ENCODE measurements at places on chromosomes 12 and 14.

DNA sequence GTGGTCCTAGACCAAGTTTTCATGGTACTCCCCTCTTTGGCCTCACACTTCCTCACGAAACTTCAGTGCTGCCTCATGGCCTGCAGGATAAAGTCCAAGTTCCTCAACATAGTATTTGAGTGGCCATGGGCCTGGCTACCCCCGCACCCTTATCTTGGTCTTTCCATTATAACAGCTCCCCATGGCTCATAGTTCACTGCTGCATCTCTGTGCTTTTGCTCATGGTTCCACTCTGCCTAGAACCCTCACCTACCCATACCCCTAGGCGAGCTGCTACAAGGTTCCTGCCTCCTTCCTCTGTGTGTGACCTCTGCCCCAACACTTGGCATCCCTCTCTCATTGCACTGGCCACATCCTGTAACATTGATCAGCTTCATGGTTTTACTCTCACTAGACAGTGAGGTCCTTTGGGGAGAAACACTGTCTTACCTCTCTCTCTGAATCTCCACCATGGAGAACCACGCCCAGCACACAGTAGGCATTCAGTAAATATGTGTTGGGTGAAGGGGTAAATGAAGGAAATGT, 158.9 kb downstream of the GPR65 start:
- no peak for DNase-seq
- peaks cover 6% of the 10 kb centered on the region for H3K27me3 ChIP-seq
- no peak overlapping the region for H3K27ac ChIP-seq
- no peaks in the 10 kb centered on the region for H3K36me3 ChIP-seq
- peaks cover 19% of the 10 kb centered on the region for H3K4me1 ChIP-seq
- no peak overlapping the region for H3K4me3 ChIP-seq

DNA sequence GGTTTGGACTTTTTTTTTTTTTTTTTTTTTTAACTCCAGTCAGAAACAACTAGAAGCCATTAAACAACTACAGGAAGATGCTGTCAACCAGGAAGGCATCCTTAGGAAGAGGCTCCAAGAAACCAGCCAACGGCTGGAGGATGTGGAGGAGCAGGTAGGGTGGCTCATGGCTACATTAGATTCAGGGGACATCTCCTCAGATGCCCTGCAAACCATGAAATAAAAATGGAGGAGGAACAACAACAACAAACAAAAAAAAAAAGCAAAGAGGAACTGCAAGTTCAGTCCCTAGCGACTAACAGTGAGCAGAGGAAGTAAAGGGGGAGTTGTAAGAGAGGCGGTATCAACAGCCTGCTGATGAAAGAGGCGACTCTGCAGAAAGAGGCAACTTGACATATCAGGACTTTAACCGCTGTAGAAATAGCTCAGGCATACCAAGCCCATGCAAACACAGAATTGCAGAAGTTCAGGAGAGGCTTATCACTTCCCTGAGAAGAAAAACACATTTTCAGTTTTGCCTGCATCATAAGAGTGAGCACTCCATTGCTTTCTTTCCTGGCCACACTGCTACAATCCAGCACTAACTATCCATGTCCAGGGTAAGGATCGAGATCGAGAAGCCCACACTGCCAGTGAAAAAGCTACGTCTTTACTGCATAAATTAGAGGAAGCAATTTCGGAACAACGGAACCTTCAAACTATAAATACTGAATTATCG, 103.5 kb upstream of the BCAT1 start:
- DNase-seq, result no peak
- peak overlapping the region; percentile 99 for H3K27ac ChIP-seq
- no peaks in the 10 kb centered on the region for H3K36me3 ChIP-seq
- H3K27me3 ChIP-seq, result no peaks in the 10 kb centered on the region

- peaks cover 50% of the 10 kb centered on the region for H3K4me1 ChIP-seq
- no peaks in the 10 kb centered on the region for H3K27me3 ChIP-seq
- no peaks in the 10 kb centered on the region for H3K36me3 ChIP-seq
- peak overlapping the region; percentile 55 for H3K27ac ChIP-seq
- no peak for DNase-seq
These were observed 69.6 kb upstream of the KRAS start for GRCh38 chr12:25320123-25321006.

DNA sequence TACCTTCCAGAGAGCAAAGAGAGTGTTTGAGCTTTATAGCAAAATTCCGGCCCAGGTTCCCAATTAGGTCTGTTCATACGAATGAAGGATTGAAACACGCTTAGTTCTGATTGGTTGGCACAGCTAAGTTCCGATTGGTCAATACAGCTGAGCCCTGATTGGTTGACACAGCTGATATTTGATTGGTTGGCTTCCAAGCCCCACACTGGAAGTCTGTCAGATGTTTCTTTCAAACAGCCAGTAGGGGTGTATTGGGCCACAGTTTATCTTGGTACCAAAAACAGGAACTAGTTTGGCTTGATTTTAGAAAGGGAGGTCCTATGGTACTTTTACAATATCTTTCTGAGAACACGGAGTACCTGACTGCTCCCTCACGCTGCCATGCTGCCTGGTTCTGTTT, 93.4 kb downstream of the CAND1 start:
- H3K4me3 ChIP-seq, result no peak overlapping the region
- H3K27ac ChIP-seq, result no peak overlapping the region
- H3K27me3 ChIP-seq, result no peaks in the 10 kb centered on the region
- DNase-seq, result no peak
- peaks cover 6% of the 10 kb centered on the region for H3K4me1 ChIP-seq

GRCh38 chr12:28563936-28564335, 373.7 kb downstream of the CCDC91 start:
- H3K36me3 ChIP-seq, result peaks cover 24% of the 10 kb centered on the region
- H3K27ac ChIP-seq, result no peak overlapping the region
- H3K4me1 ChIP-seq, result no peaks in the 10 kb centered on the region
- no peaks in the 10 kb centered on the region for H3K27me3 ChIP-seq
- H3K4me3 ChIP-seq, result no peak overlapping the region

GRCh38 chr14:52325126-52325525, 11.0 kb downstream of the PTGER2 start:
- H3K36me3 ChIP-seq, result peaks cover 33% of the 10 kb centered on the region
- H3K4me3 ChIP-seq, result no peak overlapping the region
- peaks cover 42% of the 10 kb centered on the region for H3K4me1 ChIP-seq
- DNase-seq, result no peak

DNA sequence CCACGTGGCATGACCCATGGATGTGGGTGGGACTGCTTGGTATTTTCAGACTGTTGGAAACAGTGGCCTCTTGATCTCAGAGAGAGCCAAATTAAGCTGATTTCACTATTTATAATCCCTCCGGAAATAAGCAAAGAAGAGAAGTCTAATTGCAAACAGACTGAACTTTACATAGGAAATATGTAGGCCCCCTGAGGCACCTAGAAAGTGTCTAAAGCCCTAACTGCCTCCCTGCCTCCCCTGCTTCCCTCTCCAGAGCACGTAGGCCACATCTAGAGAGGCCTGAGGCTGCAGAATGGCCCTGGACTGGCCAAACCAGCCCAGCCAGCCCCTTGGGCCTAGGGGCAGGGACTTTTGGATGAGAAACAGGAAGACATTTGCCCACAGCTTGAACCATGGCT, 123.8 kb downstream of the ZFP36L1 start:
- H3K4me1 ChIP-seq, result peaks cover 18% of the 10 kb centered on the region
- H3K27ac ChIP-seq, result no peak overlapping the region
- no peaks in the 10 kb centered on the region for H3K36me3 ChIP-seq
- no peak overlapping the region for H3K4me3 ChIP-seq

GRCh38 chr14:84085493-84085892, 1444.5 kb upstream of the FLRT2 start:
- no peaks in the 10 kb centered on the region for H3K36me3 ChIP-seq
- H3K27me3 ChIP-seq, result no peaks in the 10 kb centered on the region
- no peaks in the 10 kb centered on the region for H3K4me1 ChIP-seq
- no peak for DNase-seq

- peak overlapping the region; percentile 36 for H3K4me3 ChIP-seq
- no peaks in the 10 kb centered on the region for H3K36me3 ChIP-seq
- H3K27ac ChIP-seq, result no peak overlapping the region
- peaks cover 13% of the 10 kb centered on the region for H3K4me1 ChIP-seq
These were observed 259.5 kb upstream of the E2F7 start for GRCh38 chr12:77324763-77325468.
